Activated CD4-positive, alpha-beta T cell treated with anti-CD3 and anti-CD28 coated beads, Interleukin-2, amount 10 ng/mL, durations not matched to agents 7 days and 5 days (primary cell): ENCODE measurements at places on chromosomes 1 and 21. TPM values are rescaled to one million over a fixed set of nuclear protein-coding genes. Genes with fewer than 3 reads are reported as not detected.
A peak's percentile ranks its signal among the peaks of the same experiment; 100 is the strongest.

- no peak for DNase-seq
- H3K27ac ChIP-seq = no peak overlapping the region
- no peaks in the 10 kb centered on the region for H3K36me3 ChIP-seq
- no peak overlapping the region for H3K4me3 ChIP-seq
- H3K27me3 ChIP-seq = peaks cover 8% of the 10 kb centered on the region
Observed at GRCh38 chr1:182568647-182569284, 20.3 kb downstream of the RNASEL start.

EPHA10 gene
- total RNA-seq = not detected

A3GALT2 gene
- total RNA-seq = not detected

DNA sequence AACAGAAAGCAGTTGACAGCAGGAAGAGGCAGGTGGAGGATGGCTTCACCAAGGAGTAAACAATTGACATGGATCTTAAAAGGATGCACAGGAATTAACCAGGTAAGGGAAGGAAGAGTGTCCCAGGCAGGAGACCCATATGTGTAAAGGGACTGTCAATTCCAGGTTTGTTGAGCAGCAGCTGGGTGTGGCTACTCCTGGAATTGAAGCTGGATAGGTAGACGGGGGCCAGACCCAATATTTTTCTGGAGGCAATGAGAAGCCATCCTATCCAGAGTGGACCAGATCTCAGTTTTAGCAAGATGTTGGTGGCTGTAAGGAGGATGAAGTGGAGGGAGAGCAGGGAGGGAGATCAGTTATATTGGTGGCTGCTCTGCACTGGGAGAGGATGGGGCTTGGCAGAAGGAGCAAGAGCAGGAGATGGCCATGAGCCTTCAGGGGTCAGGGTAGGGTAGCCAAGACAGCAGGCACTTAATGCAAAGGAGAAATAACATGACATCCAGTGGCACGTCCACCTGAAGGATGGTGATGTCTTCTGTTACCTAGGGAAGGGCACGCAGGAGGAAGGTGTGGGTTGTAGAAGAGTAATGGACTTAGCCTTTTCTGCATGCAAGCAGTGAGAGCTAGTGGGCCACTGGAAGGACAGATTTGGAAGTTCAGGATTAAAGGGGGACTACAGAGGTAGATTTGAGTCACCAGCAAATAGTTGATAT, 146.7 kb upstream of the HMGB4 start:
- no peaks in the 10 kb centered on the region for H3K36me3 ChIP-seq
- H3K4me3 ChIP-seq = no peak overlapping the region
- H3K27ac ChIP-seq = no peak overlapping the region
- H3K4me1 ChIP-seq = no peaks in the 10 kb centered on the region

GRCh38 chr1:201346337-201346939, 31.0 kb downstream of the TNNT2 start:
- H3K4me3 ChIP-seq = no peak overlapping the region
- no peak overlapping the region for H3K27ac ChIP-seq
- peak; percentile 11 for DNase-seq
- H3K4me1 ChIP-seq = no peaks in the 10 kb centered on the region

GRCh38 chr1:155860970-155861510, 1.7 kb downstream of the SYT11 start:
- peaks cover 49% of the 10 kb centered on the region for H3K4me1 ChIP-seq
- H3K27me3 ChIP-seq = no peaks in the 10 kb centered on the region
- no peak for DNase-seq
- peaks cover 4% of the 10 kb centered on the region for H3K36me3 ChIP-seq

- DNase-seq = no peak
- no peaks in the 10 kb centered on the region for H3K36me3 ChIP-seq
- H3K4me1 ChIP-seq = peaks cover 22% of the 10 kb centered on the region
- peaks cover 17% of the 10 kb centered on the region for H3K27me3 ChIP-seq
- no peak overlapping the region for H3K27ac ChIP-seq
Observed at GRCh38 chr1:204285436-204286305, 71.9 kb upstream of the GOLT1A start.

TMCO4 gene
- 13.3 TPM for total RNA-seq

KIAA1614 gene
- total RNA-seq = 0.33 TPM

DNA sequence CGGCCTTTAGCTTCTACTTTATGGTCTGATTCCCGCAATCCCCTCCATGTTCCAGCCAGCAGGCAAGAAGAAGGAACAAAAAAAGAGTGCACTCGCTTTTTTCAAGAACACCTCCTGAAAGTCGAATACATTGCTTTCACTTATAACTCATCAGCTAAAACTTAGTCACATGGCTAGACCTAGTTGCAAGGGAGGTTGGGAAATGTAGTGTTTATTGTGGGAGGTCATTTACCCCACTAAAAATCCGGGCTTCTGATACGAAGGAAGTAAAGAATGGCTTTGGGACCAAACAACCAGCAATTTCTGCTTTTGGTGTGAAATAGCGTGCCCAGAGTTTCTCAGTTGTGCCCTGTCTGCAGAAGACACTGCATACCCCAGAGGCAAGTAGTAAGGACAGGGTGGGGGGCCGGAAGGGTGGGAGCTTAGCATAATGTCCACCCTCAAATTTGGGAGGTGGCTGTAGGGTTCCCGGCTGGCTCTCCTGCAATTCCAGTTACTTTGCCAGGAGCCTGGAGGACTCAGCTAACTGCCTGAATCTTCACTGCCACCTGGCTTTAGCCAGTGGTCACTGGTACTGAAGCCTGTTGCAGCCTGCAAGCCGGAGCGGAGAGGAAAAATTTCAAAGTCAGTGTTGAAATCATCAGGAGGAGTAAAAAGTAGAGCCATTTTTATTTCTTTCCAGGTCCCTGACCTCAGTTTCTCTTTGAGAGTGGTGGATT, 57.7 kb upstream of the F3 start:
- no peaks in the 10 kb centered on the region for H3K36me3 ChIP-seq
- DNase-seq = no peak
- no peak overlapping the region for H3K27ac ChIP-seq
- peaks cover 22% of the 10 kb centered on the region for H3K4me1 ChIP-seq
- peaks cover 40% of the 10 kb centered on the region for H3K27me3 ChIP-seq

DNA sequence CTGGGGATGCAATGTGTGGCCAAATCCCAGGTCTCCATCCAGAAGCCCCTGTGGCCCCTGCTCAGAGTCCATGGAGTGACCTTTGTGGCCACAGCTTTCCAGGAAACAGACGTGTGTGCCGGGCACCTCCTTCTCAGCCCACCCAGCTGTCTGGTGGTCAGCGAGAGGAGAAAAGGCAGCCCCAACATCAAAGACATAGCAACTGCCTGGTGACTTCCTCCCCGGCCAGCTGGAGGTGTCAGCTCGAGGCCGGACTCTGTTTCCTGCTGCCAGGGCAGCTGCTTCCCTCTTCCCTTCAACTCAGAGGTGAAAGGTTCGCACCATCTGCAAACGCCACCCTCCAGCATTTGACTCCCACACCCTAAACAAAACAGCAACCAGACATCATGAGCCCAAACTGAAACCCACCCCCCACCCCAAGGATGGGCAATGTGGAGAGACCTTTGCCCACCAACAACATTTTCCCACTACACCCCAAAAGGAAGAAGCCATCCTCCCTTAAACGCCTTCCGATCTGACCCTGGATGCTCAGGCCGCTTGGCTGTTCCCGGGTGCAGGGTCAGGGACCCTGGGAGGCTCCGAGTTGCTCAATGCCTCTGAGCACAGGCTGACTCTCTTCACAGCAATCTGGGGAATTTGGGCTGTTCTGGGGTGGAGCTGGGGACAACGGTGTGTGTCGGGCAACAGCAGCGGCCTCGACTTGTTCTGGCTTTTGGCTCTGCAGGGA, 162.3 kb downstream of the PSMG1 start:
- H3K36me3 ChIP-seq = no peaks in the 10 kb centered on the region
- peaks cover 5% of the 10 kb centered on the region for H3K4me1 ChIP-seq
- H3K27me3 ChIP-seq = peaks cover 3% of the 10 kb centered on the region
- H3K4me3 ChIP-seq = no peak overlapping the region
- no peak overlapping the region for H3K27ac ChIP-seq

SPRR3 gene
- not detected for total RNA-seq

DNA sequence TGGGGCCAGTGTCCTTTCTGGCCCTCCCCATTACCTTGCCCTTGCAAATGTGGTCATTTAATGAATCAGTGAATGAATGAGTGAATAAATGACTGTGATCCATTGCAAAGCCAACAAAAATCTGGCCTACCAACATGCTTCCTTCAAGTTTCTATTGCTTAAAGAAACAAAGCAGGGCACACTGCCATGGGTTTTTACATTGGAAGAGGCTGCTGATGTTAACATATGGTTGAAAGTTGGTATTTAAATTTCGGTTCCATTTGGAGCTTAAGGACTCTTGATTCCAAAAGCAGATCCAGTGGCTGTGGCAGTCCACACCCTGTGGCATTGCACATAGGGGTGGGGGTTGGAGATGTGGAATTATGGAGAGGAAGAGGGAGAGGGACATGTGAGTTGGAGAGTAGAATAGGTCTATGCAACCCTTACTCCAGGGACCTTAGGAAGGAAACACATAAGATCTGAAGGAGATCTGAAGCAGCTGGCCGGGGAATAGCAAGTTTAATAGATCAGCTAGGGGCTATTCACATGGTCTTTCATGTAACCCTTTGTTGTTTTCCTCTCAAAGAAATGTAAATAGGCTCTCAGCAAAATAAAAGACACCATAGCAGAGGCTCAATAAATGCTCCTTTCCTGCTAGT, 7.2 kb downstream of the ABCA4 start:
- H3K36me3 ChIP-seq = no peaks in the 10 kb centered on the region
- peaks cover 2% of the 10 kb centered on the region for H3K27me3 ChIP-seq
- no peak overlapping the region for H3K4me3 ChIP-seq

LCE2A gene
- total RNA-seq = not detected

GRCh38 chr1:229669333-229669732, 43.3 kb downstream of the URB2 start:
- peaks cover 14% of the 10 kb centered on the region for H3K4me1 ChIP-seq
- H3K4me3 ChIP-seq = no peak overlapping the region
- H3K27me3 ChIP-seq = peaks cover 2% of the 10 kb centered on the region
- DNase-seq = no peak
- H3K36me3 ChIP-seq = peaks cover 13% of the 10 kb centered on the region

DNA sequence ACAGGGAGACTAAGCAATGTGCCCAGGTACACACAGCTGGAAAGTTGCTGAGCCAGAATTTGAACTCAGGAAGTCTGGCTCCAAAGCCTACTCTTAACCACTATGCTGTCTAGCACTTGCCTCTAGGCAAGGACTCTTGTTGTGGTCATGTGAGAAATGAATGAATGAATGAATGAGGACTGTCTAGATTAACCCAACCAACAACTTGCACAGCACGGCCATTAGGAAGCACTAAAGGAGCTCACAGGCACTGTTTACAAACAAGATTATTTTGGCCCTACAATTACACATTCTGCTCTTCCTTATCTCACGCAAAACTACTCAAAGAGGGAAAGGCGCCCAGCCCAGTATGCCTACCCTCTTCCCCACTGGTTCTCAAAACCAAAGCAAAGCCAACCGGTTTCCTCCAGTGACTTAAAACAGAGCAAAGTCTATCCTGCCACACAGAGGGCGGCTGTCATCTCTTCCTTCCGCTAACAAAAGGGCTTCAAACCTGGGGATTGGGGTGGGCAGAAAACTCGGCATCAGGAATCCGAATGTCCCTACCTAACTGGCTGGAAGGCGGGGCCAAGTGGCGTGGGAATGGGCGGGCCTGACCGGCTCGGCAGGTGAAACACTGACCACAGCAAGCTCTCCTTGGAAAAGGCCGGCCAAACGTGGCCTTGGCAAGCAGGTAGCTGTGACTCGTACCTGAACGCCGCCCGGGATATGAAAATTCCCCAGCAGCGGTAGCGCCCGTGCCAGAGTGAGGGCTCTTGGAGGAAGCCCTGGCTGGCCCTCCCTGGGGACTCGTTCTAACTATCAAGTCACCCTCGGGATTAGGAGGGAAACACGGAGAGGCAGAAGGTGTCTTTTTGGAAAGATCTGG, 948 bp downstream of the STK40 start:
- H3K4me3 ChIP-seq = peak overlapping the region; percentile 82
- DNase-seq = peak; percentile 62
- H3K27me3 ChIP-seq = no peaks in the 10 kb centered on the region
- H3K36me3 ChIP-seq = peaks cover 25% of the 10 kb centered on the region

UCK2 gene
- 22.4 TPM for total RNA-seq

RGS16 gene
- total RNA-seq = 1.9 TPM

DNA sequence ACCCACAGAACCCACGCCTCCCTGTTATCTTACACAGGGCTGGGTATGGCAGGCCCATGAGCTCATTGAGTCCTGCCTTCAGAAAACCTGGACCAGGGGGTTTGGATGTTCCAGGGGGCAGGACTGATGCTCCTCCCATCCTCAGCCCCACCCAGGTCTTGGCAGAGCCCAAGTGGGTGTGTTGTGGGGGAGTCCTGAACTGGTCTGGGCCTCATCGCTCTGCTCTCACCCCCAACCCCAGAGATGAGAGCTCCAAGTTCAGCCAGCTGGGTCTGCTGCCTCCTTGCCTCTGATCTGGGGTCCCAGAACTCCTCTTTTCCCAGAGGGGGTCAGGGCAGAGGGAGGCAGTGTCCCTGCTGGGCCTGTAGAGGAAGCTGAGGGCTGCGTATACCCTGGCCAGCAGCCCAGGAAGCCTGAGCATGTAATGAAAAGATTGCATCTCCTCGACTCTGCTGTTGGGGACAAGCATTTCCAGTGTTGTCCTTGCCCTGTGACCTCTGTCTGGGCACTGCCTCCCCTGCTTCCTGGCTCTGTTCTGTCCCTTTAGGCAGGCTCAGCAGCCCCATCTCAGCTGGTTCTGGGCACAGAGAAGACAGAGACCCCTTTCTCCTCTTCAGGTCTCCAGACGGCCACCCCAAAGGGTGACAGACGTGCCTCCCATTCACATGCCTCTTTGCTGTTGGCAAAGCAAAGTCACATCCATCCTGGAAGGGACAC, 54.7 kb upstream of the EPS8L3 start:
- no peak overlapping the region for H3K27ac ChIP-seq
- H3K27me3 ChIP-seq = peaks cover 3% of the 10 kb centered on the region
- H3K4me3 ChIP-seq = no peak overlapping the region
- no peak for DNase-seq

DNA sequence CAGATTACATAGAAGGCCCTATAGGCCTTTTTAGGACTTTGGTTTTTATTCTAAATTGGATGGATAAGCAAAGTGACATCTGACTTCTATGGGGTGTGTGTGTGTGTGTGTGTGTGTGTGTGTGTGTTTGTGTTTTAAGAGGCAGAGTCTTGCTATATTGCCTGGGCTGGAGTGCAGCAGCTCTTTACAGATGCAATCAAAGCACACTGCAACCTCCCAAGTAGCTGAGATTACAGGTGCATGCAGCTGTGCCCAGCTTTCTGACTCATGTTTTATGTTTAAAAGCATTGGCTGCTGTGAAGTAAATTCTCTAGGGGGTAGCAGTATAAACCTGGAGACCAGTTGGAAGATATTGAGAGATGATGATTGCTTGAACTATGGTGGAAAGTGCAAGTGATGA, 12.4 kb upstream of the EVI5 start:
- peaks cover 53% of the 10 kb centered on the region for H3K27me3 ChIP-seq
- no peak overlapping the region for H3K27ac ChIP-seq
- no peaks in the 10 kb centered on the region for H3K36me3 ChIP-seq
- H3K4me1 ChIP-seq = no peaks in the 10 kb centered on the region

- no peak overlapping the region for H3K4me3 ChIP-seq
- peaks cover 4% of the 10 kb centered on the region for H3K27me3 ChIP-seq
- DNase-seq = no peak
- H3K27ac ChIP-seq = no peak overlapping the region
Observed at GRCh38 chr1:202804126-202804525, 4.1 kb downstream of the KDM5B start.

- DNase-seq = no peak
- H3K4me3 ChIP-seq = no peak overlapping the region
- peaks cover 18% of the 10 kb centered on the region for H3K27me3 ChIP-seq
Observed at GRCh38 chr1:87951852-87952251, 623.2 kb downstream of the LMO4 start.
